ENCODE measurements at places on chromosomes 5 and 9.

- DNase-seq, result no peak
Observed at GRCh38 chr5:106121972-106122605, 1548.6 kb downstream of the EFNA5 start.

DNA sequence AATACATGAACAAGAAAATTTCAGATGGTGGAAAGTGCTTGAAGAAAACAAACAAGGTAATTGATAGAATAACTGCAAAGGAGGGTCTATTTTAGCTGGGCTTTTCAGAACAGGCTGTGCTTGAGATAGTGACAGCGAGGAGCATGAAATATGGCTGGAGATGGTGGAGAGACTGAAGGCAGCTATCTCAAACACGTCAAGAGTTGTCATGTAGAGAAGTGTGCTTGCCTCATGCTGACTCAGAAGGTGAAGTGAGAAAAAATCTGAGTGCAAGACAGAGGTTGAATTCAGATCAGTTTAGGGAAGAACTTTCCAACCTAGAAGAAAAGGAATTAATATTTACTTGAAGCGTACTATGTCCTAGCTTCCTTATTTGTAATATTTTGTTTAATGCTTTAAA lies 115.5 kb upstream of the RANBP3L start:
- no peak for DNase-seq

GRCh38 chr9:89212171-89212570 lies 33.6 kb upstream of the SHC3 start:
- no peak for DNase-seq

DNA sequence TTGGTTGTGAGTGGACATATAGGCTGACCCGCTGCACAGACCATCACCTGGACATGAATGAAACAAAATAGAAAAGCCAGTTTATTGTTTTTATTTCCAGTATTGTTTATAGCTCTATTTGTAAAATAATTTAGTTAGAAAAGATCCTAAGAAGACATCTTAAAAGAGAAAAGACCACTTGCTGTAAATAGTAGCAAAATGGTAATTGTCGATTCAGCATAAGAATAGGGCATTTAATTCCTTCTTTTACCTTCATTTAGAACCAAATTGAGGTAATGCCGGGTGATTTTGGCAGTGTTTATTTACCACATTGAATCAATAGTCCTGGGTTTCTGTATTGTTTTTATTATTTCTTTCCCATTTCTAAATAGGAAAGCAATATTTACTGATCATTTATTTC lies 7.4 kb downstream of the TARS1 start:
- DNase-seq, result no peak

DNA sequence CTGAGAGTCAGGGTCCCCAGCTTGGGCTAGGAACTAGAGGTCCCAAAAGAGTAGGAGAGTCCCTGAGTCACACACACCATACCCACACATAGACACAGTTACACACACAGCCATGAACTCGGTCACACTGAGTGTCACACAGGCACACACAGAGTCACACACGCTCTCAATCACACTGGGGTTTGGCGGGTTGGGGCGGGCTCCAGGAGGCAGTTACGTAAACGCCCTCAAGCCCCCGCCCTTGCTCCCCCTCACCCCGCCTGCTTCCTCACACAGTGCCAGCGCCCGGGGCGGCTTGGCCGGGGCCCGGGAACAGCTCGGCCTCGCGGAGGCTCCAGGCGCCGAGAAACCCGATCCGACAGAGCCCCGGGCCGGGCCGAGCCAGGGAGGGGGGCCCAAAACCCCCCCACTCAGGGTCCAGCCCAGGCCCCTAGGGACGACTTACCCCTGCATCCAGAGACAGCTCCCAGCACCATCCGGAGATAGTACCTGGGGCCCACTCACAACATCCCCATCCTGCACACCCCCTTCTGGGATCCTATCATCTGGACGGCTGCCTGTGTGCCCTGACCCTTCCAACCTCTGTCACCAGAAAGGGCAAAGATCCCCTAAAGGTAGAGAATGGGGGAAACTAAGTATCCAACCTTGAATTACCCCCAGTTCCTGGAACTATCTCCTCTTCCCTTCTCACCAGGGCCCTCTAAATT lies 3.5 kb upstream of the CNTFR start:
- DNase-seq, result no peak

GRCh38 chr5:151923866-151924476 lies 680 bp downstream of the GLRA1 start:
- peak; percentile 33 for DNase-seq

DNA sequence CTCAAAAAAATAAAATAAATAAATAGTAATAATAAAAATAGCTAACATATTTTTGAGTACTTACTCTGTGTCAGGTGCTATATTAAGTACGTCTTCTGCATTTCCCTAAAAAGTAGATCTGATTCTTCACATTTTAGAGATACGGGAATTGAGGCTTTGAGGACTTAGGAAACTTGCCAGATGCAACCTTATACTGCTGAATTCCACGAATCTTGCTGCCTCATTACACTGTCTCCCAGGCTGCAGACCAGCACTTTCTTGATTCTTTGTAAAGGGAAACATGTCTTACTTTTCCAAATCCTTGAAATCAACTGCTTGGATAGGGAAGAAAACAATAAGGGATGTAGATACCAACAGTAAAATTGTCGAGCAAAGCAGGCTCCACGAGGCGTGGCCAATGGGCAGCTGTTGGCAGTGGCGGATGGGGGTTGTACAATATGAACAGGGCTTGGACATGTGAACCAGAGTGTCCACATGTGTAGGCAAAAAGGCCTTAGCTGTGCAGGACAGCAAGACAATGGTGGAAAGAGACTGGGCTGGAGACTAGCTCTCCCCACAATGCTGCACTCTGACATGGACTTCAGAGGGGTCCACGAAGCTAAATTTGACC lies 124.3 kb upstream of the RAI14 start:
- DNase-seq, result no peak

Measured in SHP77 treated with DMSO at 0.1 percent for 48 hours (cell line).